Activated CD4-positive, alpha-beta T cell treated with anti-CD3 and anti-CD28 coated beads, Interleukin-10, Interleukin-2, amounts not matched to agents 100 ng/mL and 50 ng/mL, durations not matched to agents 16 hours and 8 hours (primary cell): ENCODE measurements at places on chromosomes 5 and 9.

GRCh38 chr9:7844242-7844641 is 44.7 kb upstream of the DMAC1 start:
- DNase-seq, result peak; percentile 29

DNA sequence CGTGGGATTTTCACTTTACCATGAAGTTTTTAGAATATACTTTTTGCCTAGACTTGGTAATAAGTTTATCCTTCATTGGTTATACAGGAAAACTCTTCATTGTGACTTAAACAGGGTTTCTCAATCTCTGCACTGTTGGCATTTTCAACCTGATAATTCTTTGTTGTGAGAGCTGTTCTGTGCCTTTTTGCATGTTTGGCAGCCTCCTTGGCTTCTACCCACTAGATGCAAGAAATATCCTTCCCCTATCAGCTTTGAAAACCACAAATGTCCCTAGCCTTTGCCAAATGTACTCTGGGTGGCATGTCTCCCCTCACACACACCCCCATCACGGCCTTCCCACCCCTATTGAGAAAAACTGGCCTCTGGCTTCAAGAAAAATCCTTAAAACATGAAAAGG is 180.9 kb downstream of the ESM1 start:
- DNase-seq, result no peak

- DNase-seq, result peak; percentile 48
These were observed 2.7 kb downstream of the EEIG1 start for GRCh38 chr9:127977884-127978647.

- no peak for DNase-seq
These were observed 453.9 kb downstream of the NFIB start for GRCh38 chr9:13860019-13860418.

DNA sequence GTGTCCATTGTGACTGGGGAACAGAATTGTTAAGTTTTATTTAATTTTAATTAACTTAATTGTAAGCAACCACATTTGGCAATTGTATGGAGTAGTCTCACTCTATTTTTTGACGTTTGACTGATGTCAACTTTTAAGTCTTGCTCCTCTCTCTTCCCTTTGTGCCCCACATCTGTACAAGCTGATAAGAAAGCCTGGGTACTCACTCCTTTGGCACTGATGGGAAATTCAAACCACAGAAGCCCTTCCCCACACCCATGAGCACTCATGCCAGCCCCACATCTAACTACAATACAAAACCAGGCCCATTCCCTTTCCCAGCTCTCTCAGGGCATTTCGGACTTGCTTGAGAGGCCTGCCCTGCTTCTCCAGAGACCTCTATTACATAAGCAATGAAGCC is 451.5 kb upstream of the KIF2A start:
- no peak for DNase-seq

DNA sequence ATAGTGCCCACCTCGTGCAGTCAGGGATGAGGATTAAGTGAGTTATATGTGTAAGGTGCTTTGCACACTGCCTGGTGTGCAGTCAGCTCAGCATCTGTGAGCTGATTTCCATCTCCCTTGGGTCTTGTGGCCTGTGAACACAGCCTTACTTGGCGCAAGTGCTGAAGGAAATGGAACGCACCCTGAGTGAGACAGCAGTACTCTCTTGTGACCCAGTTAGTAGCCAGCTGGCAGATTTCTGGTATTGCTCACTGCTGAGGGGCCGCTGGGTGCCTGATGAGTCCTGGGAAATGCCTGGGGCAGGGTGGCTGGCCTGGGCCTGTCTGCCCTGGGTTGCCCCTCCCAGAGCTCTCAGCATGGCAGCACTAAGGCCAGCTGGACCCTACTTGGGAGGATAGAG is 90.9 kb upstream of the BOD1 start:
- DNase-seq, result no peak

GRCh38 chr9:76366275-76366674 is 28.0 kb downstream of the RFK start:
- no peak for DNase-seq

DNA sequence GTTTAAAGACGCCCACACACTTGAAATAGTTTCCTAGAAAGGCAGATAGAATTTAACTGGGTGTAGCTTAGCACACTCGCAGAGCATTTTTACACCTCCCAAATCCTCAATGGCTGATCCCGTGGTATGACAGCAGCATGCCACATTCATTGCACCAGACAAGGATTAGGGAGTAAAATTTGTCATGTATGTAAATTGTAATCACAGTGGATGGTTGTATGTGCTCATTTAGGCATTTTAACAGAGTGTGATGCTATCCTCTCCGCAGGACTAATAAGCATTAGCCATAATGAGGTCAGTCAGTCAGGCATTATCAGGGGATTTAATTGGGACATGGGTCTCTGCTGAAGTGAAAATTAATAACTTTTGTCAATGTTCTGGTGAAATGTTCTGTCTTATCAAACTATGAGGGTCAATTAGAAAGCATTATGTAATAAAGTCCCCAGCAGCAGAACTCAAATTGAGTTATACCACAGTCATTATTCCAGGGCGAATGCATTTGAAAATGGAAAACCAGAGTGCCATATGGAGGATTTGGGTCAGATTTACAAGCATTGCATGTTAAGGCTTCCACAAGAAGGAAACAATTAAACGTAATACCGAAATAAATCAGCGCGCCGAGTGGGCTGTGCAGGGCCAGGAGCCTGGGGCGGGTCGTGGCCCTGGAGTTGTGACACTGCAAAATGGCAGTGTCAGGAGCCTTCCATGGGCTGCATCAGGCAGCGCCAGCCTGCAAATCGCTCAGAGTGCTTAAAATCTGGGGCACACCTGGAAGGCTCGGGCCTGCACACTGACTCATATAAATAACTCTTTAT is 602.2 kb downstream of the BNC2 start:
- no peak for DNase-seq

DNA sequence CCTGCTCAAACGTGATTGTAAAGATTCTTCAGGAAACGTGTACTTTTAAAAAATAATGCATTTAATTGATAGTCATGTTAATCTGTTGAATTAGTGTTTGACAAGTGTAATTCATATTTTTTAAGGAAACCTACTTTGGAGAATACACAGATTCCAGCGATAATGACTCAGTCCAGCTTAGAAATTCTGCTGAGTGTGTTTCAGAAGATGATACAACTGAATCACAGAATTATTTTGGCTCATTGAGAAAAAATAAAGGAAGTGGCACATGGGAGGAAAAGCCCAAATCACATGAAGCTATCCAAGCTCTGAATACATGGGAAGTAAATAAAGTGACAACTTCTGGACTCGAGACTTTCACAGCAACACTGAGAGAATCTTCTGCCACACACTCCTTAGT is 37.8 kb downstream of the ICE1 start:
- no peak for DNase-seq

- DNase-seq, result no peak
These were observed 49.1 kb upstream of the VDAC1 start for GRCh38 chr5:134053840-134054338.

DNA sequence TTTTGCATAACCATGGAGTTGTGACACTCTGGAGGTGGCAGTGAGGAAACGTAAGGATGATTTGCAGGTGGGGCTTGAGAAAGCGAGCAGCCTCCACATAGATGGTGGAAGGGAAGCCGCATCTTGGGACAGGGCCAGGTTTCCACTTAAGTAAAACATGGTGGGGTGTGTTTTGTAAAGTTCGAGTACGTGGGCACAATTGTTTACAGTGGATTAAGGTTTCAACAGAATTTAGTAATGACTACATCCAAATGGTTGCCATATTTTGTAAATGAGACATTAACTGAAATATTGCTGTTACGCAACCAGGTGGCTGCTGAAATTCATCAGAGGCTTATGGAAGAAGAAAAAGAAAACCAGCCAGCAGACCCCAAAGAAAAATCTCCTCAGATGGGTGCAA is 85.4 kb upstream of the IL7R start:
- DNase-seq, result no peak

- no peak for DNase-seq
These were observed 85.7 kb upstream of the SGCD start for GRCh38 chr5:156241266-156241665.

DNA sequence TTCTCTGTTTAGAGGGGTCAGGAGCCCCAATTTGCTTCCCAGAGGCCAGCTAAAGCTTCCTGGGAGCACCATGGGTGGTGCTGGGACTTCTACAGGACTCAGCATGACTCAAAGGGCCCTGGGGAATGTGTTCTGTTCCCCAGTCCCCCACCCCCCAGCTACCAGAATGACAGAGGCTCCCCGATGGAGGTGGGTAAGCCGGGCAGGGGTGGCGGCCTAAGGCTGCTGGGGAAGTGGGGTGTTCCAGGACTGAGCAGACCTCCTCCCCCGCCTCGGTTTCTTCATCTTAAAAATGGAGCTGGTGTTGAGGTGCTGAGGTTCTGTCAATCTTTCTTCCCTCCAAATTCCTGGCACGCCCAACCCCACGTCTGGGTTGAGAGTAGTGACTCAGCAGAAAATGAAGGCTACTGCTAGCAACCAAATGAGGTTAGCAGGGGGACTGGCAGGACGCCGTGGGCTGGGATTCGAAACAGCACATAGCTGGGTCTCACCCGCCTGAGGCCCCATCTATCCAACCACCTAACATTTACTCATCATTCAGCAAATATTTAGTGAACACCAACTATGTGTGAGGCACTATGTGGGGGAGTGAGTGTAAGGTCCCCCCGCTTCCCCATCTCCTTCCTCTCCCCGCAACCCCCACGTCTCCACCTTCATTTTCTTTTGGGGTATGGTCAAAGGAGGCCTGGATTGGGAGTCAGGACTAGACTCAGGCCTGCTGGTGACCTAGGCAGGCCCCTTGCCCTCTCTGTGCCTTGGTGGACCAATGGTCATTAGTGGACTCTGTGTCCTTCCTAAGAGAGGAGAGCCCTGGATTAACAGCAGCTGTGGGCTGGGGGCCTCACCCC is 50.2 kb downstream of the C9orf50 start:
- DNase-seq, result peak; percentile 16

- no peak for DNase-seq
These were observed 329.7 kb downstream of the CWC27 start for GRCh38 chr5:65098393-65098792.

GRCh38 chr9:38373679-38374078 is 18.8 kb upstream of the ALDH1B1 start:
- no peak for DNase-seq

- no peak for DNase-seq
These were observed 288.1 kb upstream of the PTGER4 start for GRCh38 chr5:40391642-40392041.

GRCh38 chr9:121019273-121019672 is 30.8 kb downstream of the C5 start:
- no peak for DNase-seq

DNA sequence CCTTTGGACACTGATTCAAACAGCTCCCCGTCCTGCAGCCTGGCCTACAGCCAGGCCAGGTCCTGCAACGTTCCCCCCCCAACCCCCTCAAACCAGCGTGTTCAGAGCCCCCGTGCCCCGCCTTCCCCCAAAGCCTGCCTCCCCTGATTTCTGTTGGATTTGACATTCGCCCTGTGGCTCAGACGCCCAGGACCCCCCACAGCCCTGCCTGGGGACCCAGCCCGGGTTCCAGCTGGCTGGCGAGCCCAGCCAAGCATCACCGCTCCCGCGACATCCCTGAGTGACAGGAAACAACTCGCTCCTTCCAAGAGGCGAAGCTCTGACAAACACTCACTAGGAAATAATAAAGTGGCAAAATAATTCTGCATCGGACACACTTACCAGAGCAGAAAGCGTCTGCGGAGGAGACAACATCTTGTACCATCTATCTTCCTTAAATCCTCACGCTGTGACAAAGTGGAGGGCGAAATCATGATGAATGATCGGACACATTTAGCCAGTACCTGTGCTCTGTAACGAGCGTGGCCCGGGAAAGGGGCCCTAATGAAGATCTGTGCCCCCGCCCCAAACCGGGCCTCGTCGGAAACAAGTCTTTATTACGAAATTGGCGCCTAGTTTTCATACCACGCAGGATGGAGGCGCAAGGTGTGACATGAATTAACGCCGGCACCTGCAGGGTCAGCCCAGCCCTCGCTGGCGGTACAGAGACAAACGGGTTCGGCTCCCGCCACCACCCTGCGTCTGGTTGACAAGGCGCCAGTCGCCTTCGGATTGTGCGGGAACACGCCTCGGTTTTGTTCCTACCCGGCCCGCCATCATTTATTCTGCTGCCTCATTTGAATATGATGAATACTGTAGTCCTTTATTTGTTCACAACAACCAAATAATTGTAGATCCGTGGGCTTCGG is 91.0 kb upstream of the MVB12B start:
- DNase-seq, result no peak

- peak; percentile 51 for DNase-seq
These were observed 753 bp upstream of the STC2 start for GRCh38 chr5:173328844-173329490.

GRCh38 chr9:105191508-105192121 is 52.8 kb upstream of the SLC44A1 start:
- peak; percentile 25 for DNase-seq

DNA sequence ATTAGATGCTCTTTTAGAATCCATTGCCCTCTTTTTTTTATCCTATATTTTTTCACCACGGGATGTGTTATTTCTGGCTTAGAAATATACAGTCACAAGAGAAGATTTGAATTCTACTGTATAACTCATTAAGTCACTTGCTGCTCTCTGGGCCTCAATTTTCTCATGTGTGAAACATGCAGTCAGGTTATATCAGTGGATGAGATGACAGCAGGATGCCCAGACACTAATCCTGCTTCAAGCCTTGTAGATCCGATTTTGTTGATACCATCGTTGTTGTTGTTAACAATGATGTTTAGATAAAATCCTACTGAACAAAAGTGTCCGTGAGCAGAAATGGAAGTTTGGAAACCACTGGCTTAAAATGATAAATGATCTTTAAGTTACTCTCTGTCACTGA is 421.9 kb upstream of the DMAC1 start:
- DNase-seq, result no peak
